ENCODE measurements at places on chromosomes 1 and 21.
A peak's percentile ranks its signal among the peaks of the same experiment; 100 is the strongest.

DNA sequence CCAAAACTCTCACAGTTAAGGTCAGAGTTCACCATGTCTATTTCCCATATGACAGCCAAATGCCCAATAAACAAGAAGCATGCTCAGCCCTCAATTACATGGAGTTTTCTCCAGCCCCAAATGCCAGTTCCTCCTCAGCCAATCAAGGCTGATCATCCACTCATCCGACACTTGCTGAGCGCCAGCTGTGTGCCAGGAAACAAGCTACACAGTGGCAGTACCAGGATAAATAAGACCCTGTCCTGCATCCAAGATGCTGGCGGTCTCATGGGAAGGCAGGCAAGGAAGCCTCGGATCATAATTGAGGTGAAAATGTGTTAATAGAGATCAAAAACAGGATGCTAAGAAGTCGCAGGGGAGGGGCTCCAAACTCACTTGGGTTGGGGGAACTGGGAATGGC, 7.7 kb downstream of the ZBTB17 start:
- no peak for DNase-seq

- no peak for DNase-seq
These were observed 49.9 kb upstream of the HAO2 start for GRCh38 chr1:119318466-119319309.

- DNase-seq: peak; percentile 72
These were observed 520 bp downstream of the PLEKHN1 start for GRCh38 chr1:966704-967300.

GRCh38 chr1:63316984-63317816, 5.2 kb upstream of the FOXD3 start:
- no peak for DNase-seq

DNA sequence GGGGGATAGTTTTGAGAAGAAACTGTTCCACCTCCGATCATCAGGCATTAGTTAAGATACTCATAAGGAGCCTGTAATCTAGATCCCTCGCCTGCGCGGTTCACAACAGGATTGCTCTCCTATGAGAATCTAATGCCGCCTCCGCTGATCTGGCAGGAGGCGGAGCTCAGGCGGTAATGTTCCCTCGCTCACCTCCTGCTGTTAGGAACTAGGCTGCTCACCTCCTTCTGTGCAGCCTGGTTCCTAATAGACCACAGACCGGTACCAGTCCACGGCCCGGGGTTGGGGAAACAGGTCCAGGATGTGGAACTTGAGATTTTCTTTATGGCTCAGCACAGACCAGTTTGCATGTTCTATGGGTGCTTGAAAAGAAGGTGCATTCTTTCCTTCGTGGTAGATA, 27.2 kb upstream of the FAM3B start:
- no peak for DNase-seq

DNA sequence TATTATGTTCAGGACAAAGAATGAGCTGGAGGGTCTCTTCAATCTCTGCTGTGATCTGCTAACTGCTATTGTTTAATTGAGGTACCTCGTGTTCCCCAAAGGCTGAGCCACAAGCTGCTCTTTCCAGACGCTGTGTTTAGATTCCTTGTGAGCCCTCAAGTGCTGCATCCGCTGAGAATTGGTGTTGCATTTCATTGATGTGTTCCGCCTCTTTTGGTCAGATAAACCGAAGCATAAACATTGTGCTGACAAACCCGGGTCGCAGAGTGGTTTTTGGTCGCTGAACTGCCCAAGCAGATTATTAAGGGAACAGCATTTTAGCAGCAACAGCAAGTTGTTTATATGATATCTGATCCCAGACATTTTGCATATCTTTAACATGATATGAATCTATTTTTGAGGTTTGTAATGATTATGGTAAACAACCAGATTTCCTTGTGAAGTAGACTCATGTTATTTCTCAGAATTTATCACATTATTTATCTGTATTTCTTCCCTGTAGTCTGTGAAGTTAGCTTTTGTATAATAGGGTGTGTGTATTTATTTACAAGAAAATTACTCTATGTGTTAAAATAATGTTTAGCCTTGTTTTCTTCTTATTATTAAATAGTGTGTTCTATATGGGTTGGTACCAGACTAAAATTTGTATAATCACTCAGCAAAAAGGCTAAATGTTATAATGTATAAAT, 217.2 kb upstream of the C1orf105 start:
- no peak for DNase-seq

DNA sequence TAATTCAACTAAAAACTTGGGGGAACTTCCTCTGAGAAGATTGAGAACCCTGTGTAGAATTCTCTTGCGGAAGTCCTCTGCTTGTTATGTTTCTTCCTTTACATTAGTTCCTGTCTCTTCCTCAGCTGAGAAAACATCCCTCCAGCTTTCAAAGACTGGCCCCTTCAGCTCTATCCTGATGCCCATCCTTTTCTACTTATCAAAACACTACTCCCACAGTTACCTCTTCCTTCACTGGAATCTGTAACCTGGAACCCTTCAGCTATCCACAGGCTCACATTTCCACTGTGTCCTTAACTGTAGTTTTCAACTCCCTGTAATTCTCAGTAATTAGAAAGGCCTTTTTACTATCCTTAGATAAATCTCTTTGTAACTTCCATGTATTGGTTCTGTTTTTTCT, 6.0 kb upstream of the DEDD start:
- DNase-seq: no peak

GRCh38 chr1:195185736-195186135, 1422.5 kb downstream of the KCNT2 start:
- DNase-seq: no peak

- no peak for DNase-seq
These were observed 9.1 kb upstream of the IRF2BP2 start for GRCh38 chr1:234619071-234619480.

DNA sequence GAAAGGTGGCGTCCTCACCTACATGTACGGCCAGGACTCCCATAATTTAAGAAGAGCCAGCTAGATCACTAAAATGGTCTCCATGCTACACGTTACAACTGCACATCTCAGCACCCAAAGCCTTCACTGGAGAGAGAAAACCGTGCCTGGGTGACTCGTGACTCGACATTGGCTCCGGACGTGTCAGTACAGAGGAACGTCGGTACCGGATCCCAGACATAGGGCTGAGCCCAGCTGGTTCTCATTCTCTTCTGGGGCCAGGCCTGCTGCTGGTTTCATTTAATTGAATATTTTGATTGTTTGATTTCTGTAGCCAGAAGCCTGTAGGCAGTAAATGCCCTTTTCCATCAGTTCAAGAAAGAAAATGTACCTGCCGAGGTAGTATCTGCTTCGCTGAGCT, 93.1 kb downstream of the HHIPL2 start:
- no peak for DNase-seq

GRCh38 chr1:229230893-229231753, 39.8 kb upstream of the RAB4A start:
- DNase-seq: no peak

- DNase-seq: no peak
These were observed 126.7 kb upstream of the CSF3R start for GRCh38 chr1:36609241-36610027.

DNA sequence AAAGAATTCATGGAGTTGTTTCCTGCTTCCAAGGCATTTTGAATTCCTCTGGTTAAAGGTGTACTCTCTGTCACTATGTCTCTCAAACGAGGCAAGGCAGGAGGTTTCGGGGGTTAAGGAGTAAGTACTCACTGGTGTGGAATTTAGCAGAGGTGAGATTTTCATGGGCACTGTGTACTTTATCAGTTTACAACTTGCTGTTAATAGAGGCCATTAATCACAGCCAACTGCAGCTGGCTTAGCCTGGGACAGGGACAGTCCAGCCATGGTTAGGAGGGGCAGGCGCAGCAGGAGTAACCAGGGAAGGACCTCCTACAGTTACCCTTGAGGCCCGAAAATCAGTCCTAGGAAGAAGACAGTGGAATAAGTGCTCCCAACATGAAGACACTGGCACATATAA, 18.1 kb upstream of the TMEM9 start:
- no peak for DNase-seq

DNA sequence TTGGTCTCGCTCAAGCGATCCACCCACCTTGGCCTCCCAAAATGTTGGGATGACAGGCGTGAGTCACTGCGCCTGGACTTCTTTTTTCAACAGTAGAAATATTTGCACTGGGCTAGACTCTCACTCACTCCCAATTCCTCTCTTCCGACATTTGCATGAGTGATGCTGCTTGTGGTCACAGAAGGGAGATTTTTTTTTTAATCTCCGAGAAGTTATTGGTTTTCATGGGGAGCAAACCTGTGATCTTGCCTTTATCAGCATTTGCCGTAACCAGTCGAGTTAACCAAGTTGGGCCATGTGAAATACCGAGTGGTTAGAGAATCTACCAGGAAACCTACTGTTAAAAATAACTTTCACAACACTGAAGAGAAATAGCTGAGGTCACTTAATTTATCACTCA, 21.1 kb downstream of the ERG start:
- no peak for DNase-seq

GRCh38 chr1:208743361-208743760, 499.2 kb upstream of the PLXNA2 start:
- DNase-seq: no peak

DNA sequence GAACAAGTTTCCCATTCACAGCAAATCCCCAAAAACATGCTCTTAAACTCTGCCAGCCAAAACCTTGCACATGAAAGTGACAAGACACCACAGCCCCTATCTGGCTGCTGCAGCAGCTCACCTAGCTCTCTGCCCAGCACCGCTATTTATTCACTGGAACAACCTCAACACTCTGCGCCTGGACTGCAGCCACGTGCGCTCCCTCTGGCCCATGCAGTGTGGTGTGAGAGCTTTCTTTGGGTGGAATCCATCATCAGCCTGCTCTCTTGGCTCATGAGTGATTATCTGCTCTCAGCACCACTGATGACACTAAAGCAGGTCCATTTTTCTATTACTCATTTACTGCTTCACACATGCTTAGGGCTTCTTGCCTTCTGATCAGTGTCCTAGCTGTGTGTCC, 11.4 kb downstream of the KCNJ6 start:
- no peak for DNase-seq

- DNase-seq: no peak
These were observed 30.9 kb upstream of the CACYBP start for GRCh38 chr1:174968750-174969244.

GRCh38 chr1:97791251-97791650, 129.6 kb downstream of the DPYD start:
- no peak for DNase-seq

DNA sequence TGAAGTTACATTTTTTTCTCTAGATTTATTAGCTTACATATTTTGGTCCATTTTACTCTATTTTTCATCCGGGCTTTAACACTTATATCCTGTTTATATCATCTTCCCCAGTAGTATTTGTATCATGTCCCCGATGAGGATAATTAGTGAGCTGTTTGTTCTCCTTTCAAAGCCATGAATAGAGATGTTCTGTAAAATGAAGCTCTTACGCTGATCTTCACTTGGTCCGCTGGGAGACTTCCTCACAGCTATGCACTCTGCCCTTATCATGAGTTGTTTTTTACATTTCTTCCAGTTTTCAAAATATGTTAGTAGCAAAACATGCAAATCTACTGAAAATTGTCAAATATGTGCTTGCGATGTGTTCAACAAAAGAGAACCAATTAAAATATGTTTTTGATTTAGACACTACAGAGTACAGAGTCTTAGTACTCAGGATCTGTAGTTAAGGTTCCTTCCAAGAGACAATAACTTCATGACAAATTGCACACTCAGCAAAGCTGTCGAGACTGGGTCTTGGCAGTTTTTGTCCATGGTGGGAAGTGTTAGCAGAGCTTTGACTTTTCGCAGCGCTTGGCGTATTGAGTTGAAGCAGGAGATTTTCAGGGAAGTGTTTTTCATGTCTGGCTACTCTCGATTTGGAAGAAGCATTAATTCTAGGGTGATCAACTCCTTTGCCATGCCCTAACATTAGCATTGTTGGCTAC, 292.0 kb upstream of the ADAMTS5 start:
- no peak for DNase-seq

- no peak for DNase-seq
These were observed 25.6 kb upstream of the COL18A1 start for GRCh38 chr21:45379171-45379900.

GRCh38 chr21:43283136-43283924, 114.5 kb downstream of the CRYAA start:
- DNase-seq: no peak

DNA sequence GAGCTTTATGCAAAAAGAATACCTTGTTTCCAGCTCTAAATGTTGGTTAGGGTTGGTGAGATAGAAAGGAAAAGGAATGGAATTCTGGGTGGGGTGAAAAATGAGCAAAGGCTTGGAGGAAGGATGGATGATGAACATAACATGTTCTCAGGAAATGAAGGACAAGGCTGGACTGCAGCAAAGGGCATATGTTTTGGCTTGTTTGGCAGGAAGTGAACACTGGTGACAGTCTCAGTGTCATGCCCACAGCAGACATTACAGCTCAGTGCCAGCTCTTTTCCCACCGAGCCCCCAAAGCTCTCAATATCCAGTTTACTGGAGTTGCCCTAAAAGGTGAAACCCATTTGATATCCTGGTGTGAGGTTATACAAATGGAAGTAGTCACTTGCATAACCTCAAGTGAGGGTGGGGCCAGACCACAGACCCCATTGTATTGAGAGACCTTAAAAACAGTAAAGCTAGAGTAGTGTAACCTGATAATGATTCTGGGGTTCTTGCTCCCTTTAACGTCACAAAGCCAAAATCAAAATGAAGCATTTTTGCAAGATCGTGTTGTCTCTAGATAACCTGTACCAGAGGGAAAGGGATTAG, 270.6 kb downstream of the NFIA start:
- no peak for DNase-seq

DNA sequence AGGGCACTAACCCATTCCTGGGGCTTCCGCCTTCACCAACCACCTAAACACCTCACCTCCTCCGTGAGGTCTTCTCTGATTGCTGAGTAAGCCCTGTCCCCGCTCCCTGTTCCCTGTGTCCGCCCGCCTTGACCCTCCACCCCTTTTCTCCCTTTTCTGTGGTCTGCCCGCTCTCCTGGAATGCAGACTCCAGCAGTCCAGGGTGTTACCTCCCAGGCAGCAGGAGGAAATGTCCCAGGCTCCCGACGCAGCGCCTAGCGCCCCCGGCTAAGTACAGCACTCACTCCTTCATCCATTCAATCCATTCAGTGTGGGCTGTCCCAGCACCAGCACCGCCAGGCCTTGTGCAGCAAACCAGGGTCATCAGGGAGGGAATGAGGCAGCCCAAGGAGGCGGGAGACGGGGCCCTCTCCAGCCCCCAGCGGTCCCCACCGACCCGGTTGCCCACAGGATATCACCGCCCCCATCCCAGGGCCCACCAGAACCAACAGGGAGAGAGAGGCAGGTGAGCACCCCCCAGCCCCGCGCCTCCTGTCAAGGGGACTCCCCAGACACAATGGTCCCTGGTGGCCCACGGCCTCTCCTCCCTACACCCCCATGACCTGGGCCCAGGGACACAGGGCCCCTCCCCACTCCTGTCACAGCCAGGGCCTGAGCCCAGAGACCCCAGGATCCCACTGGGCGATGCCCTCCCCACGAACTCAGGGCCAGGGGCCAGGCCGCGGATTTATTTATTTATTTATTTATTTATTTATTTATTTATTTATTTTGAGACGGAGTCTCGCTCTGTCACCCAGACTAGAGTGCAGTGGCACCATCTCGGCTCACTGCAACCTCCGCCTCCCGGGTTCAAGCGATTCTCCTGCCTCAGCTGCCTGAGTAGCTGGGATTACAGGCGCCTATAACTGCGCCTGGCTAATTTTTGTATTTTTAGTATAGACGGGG, 10.2 kb downstream of the TNFRSF14 start:
- DNase-seq: no peak
